ENCODE measurements at places on chromosomes 7 and 10. TPM values are rescaled to one million over a fixed set of nuclear protein-coding genes. Genes with fewer than 3 reads are reported as not detected.

GRCh38 chr7:55308186-55308929, 56.8 kb upstream of the LANCL2 start:
- peak; percentile 31 for DNase-seq
- H3K4me3 ChIP-seq = no peak overlapping the region
- H3K27ac ChIP-seq = peak overlapping the region; percentile 28
- H3K36me3 ChIP-seq = no peaks in the 10 kb centered on the region
- no peaks in the 10 kb centered on the region for H3K4me1 ChIP-seq

Gene CPA2
- 298 TPM for total RNA-seq

Gene A1CF
- 47.6 TPM for total RNA-seq

DNA sequence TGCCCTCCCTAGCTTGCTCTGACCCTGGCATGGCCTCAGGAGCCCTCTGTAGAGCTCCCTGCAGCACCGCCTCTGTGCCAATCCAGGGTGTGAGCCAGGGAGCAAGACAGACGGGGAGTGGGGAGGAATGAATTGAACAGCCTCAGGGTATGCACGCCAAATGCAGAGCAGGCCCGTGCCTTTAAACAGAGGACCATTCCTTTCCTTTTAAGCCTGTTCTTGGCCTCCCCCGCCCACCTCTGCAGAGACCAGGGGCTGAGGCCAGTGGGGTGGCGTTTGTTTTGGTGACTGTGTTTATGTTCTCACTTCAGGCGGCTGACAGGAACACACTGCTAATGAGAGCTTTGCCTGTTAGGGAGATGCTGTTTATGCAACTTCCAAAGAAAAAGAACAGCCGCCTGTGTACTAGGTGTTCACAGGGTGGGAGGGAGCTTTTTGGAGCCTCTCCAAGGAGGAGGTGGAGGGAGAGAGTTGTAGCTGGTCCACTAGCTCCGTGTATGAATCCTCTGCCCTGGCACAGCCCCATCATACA, 528.1 kb upstream of the DPP6 start:
- no peaks in the 10 kb centered on the region for H3K27me3 ChIP-seq
- no peaks in the 10 kb centered on the region for H3K36me3 ChIP-seq
- no peak for DNase-seq
- H3K27ac ChIP-seq = no peak overlapping the region
- H3K4me1 ChIP-seq = no peaks in the 10 kb centered on the region
- H3K4me3 ChIP-seq = no peak overlapping the region
